Stimulated activated CD4-positive, alpha-beta T cell treated with anti-CD3 and anti-CD28 coated beads, Interleukin-2, amount 100 ng/mL, for 24 hours (primary cell): ENCODE measurements at places on chromosomes 2 and 18.
A peak's percentile ranks its signal among the peaks of the same experiment; 100 is the strongest.

DNA sequence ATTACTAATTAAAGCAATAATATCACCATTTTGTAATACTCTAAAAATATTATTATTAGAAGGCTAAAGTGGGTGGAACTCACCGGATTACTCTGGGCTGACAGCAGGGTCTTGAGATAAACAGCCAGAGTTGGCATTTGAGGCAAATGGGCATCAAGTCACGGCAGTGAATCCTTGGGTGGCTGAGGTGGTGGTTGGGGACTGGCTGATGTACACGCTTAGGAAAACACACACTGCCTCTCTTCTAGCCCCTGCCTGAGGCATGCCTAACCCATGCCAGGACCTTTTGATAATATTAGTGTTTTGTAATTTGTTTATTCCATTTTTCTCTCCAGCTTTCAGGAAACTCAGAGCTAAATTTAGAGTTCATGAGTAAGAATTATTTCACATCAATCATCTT is 76.8 kb downstream of the ACKR3 start:
- DNase-seq: no peak

- DNase-seq: no peak
Observed at GRCh38 chr2:31057691-31058090, 80.5 kb downstream of the GALNT14 start.

GRCh38 chr18:78984941-78985784 is 5.5 kb downstream of the SALL3 start:
- DNase-seq: no peak

GRCh38 chr2:192073878-192074277 is 120.9 kb downstream of the TMEFF2 start:
- DNase-seq: no peak

GRCh38 chr2:202449344-202449743 is 73.2 kb downstream of the BMPR2 start:
- no peak for DNase-seq

GRCh38 chr2:240947607-240948006 is 41.5 kb downstream of the CROCC2 start:
- DNase-seq: no peak

- peak; percentile 35 for DNase-seq
Observed at GRCh38 chr18:80154293-80154692, 45.2 kb downstream of the ADNP2 start.

DNA sequence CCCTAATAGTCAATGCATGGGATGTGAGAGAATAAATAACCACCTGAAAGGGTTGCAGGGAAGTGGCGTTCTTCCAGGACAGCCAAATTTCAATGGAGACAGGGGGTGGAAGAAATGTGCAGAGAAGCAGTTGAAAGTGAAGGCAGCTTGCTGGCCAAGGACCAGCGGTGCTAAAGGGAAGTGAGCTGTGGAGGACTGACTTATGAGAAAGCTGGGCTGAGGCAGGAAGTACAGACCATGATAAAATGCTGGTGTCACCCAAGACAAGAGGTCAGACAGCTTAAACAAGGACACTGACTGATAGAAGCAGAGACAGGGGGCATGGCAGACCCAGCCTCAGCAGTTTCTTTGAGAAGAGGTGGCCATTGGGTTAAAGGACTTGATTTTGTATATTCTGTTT is 106.7 kb downstream of the DTNB start:
- DNase-seq: no peak

DNA sequence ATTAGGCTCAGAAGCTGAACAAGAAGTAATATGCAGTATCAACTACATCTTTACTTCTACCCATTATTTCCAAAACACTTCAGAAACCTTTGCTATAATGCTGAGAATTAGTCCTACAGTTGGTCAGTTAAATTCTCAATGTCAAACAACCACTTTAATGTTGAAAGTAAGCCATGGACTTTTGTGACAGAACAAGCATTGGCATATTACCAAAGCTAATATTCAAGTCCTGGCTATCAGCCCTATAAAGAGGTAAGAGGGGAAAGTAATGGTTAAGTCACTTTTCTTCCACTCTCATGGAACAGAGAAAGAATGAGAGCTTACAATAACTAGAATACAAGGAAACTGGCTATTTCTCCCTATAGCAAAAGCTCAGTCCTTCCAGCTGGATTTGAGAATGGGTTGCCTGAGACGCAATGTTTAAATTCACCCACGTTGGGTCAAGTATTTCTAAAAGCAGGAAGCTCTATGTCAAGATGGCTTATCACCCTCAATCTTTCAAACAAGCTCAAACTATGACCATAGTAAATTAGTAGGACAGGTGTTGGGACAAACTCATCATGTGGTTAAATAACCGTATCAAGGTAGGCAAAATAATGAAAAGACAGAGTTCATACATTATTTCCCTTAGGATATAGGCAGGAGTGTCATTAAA is 31.4 kb upstream of the MFSD6 start:
- no peak for DNase-seq

- no peak for DNase-seq
Observed at GRCh38 chr18:79846936-79847557, 49.3 kb downstream of the KCNG2 start.

- no peak for DNase-seq
Observed at GRCh38 chr2:124559236-124559635, 534.1 kb downstream of the CNTNAP5 start.

DNA sequence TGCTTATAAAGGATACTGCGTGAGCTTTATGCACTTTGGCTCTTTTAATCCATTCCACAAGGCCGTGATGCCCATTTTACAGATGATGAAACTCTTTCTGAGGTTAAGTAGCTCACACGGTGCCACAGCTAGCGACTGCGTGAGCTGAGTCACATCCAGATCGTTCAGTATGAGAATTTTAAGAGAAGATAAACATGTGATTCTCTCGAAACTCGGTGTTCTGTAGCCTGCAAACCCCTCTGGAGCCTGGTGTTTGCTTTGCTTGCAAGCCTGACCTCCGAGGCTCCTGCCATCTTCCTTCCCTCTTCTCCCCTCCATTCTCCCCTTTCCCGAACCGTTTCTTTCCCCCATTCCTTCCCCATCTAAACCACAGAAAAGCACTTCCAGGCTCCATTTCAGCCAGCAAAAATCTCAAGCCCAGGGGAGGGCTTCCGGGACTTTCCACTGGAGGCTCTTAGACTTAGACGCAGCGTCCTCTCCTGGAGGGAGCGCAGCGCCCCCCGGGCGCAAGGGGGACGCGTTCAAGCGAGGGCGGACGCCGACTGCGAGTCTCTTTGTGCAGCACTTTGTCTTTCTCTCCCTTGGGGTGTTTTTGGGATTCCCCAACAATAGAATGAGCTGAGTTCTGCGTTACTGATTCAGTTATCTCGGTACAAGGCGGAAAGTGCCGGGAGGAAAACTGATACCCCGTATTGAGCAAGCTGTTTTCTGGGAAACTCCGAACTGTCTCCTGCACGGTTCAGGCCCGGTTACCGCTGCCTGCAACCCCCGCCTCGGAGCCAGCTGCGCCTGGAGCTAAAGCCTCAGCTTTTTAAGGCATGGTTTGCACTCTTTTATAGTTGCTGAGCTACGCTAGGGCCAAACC is 38.0 kb downstream of the CYP1B1 start:
- peak; percentile 34 for DNase-seq

- DNase-seq: no peak
Observed at GRCh38 chr2:210363261-210363660, 48.3 kb upstream of the MYL1 start.

GRCh38 chr2:155377266-155377680 is 678.8 kb downstream of the KCNJ3 start:
- DNase-seq: no peak

DNA sequence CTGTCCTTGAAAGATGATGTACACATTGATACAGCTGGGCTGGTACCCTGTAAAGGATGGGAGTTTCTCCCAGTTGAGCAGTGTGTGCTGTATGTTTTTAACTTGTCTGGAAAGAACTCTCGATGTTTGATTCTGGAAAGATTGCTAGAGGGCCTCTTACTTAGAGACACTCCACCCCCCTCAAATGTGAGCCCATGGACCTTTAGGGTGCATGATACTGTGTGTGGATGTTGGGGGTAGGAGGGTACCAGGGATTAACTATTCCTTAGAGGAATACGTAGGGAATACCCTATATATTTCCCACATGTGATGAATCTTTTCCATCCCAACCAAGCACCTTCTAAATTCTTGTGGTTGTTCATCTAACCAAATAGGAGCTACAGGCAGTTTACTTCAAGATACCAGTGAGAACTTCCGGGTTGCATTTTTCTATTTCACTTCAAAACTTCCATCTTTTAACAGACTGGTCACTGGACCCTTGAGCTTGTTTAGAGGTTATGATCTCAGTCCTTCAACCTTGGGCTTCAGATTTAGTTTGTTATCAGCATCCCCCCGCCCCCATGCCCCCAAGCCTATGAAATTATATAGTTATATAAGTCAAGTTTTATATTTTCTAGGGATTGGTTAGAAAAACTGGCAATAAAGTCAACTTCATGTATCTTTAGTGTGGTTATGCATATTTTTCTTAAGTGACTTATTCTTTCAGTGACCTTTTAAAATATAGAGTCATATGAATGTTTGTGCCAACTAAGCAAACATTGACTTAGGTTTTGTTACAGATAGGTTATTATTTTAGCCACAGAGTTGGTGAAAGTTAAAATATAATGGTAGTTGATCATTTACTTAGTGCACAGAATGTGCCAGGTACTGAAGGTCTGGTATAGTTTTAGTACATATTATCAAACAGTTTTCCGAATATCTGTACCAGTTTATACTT is 18.2 kb downstream of the AFTPH start:
- DNase-seq: no peak

DNA sequence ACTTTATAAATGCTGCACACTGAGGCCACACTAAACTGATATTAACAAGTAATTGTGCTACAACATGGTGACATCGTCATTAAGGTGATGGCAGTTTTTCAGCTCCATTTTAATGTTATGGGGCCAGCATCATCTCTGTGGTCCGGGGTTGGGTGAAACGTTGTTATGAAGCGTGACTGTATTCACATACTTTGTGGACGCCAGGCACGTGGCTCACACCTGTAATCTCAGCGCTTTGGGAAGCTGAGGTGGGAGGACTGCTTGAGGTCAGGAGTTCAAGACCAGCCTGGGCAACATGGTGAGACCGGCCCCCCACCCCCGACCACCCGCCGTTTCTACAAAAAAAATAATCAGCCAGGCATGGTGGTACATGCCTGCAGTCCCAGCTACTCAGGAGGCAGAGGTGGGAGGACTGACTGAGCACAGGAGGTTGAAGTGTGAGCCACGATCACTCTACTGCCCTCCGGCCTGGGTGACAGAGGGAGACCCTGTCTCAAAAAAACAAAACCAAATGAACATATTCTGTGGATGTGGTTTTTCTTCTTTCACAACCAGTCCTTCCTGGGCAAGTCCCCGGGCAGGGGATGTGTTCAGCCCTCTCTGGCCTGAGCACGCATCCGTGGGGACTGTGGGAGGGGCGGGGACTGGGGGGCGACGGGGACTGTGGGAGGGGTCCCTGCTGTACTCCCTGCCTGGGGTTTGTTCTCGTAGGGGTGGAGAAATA is 12.9 kb upstream of the GAL3ST2 start:
- DNase-seq: no peak

- DNase-seq: no peak
Observed at GRCh38 chr2:8737571-8738175, 55.8 kb downstream of the ID2 start.

DNA sequence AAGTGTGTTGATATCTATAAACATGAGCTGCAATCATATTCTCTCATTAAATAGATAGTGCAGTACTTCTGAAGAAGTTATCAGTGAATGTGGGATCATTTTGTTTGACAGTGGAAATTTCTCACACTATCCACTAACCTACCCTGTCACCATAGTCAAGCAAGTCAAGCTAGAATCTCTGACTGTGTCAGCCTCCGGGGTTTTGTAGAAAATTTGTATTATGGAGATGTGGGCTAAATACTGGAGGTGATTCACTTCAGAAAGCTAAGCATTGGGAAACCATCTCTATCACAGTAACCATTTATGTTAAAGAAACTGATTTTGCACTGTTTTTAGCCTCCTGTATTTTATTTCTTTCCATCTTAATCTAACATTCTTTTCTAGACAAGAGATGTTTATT is 126.6 kb upstream of the CREB1 start:
- DNase-seq: no peak

- no peak for DNase-seq
Observed at GRCh38 chr2:106163948-106164545, 30.1 kb downstream of the UXS1 start.
